Fibroblast of skin of right quadriceps (primary cell): ENCODE measurements at places on chromosomes 1 and 21.

- DNase-seq = peak; percentile 72
Measured at GRCh38 chr1:205325334-205325884, 3.9 kb upstream of the NUAK2 start.

- DNase-seq = no peak
Measured at GRCh38 chr1:31460027-31460426, 47.0 kb downstream of the SERINC2 start.

DNA sequence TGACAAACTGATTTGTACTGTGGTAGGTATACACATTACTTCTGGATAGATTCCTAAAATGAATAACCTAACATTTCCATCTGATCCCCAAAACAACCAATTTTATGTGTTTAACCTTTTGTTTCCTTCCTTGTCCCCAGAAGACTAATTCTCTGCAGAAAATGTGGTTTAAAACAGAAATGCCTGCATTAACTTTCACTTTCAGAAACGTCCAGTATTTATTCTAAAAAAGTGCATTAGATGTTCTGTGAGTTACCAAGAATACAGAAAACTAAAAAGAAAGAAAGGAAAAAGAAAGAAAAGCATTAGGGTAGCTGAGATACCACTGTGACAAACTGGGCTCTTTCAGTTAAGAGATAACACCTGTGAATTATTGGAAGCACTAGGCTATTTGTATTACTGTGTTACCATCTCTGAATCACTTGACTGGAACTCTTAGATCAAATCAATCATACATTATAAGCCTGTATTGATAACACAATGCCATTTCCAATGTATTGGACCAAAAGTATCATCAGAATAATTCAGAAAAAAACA, 177.7 kb downstream of the NCAM2 start:
- DNase-seq = no peak

DNA sequence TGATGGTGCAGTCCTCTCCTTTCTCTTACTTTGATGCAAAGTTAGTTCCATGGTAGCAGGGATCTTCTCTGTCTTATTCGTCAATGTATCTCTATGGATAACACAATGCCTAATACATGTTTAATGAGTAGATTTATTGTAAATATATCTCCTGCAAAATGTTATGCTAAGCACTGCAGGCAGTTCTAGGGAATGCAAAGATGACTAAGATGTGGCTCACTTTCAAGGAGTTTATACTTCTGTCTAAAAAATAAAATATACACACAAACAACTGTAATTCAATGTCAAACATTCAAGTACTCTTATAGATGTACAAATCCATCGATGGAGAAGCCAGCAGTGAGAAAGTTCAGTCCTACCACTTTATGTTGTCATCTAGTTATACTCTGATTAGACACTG, 194.3 kb downstream of the KCTD3 start:
- DNase-seq = no peak

GRCh38 chr21:41993744-41994143, 16.4 kb downstream of the ZBTB21 start:
- peak; percentile 93 for DNase-seq

DNA sequence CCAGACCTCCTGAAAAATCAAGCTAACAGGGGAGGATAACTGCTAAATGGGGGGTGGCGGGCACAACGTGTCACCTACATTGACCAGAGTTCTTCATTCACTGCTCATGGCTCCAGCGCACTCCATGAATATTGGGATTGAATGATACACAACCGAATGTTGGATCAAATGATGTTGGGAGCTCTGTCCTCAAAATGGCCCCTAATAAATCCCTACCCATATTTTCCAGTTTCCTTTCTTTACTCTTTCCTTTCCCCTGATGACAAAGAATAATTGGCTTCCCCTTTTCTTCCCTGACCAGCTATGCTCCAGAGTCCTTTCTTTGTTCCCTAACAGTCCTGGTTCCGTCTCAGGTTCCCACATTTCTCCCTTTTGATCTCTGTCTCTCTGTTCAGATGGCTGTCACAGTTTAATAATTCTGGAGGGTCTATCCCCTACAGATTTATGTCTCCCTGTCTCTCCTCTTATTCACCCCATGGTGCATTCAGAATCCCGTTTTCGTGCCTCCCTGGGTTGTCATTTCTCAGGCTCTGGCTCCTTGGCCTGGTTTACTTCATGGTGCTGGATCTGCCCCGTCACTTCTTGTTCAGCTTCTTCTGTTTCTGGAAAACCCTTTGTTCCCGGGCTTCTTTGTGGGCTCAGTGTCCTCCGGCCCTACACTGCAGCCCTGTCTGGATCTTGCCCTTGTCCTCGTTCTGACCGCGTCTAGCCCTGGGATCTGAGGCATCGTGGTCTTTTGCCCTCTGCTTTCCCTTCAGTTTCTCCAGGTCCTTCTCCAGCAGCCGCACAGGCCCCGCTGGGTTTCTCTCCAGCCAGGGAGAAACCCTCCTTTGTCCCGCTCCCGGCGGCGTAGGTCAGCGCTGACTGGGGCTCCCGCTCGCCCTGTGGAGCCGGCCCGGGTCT, 78.3 kb downstream of the NDUFS5 start:
- DNase-seq = peak; percentile 24

- DNase-seq = no peak
Measured at GRCh38 chr1:108028841-108029388, 63.9 kb upstream of the VAV3 start.

- no peak for DNase-seq
Measured at GRCh38 chr1:234751678-234752077, 141.7 kb upstream of the IRF2BP2 start.

DNA sequence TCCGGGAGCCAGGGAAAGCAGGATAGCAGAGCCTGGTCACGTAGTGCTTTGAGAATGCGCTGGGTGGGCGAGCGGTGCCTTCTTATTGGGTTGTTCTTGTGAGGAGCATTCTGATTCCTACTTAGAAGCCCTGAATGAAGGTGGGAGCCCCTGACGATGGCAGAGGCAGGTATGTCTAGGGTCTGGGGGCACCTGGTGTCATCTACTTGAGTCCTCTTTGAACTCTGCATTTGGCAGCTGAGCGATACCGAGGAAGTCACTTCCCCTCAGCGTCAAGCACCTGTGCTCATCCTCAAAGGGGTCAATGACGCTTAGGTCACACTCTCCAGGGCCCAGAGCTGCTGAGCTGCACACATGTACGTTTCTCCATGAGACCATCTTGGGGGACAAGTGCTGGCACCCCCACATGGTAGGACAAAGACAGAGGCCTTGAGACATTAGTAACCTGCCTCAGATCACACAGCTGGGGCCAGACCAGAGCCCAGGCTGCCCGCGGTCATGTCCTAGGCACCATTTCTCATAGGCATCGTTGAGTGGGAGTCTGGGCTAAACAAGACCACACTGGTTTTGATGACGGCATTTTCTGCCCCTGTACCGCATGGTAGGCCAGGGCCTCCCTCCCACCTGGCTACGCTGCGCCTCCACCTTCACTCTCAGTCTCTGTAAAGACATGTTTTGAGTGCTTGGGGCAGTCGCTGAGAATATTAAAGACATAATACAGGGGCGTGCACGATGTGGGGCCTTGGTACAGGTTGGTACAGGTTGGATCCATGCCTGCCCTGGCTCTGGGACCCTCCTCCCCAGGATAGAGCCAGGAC, 69.1 kb upstream of the ABCG1 start:
- no peak for DNase-seq

DNA sequence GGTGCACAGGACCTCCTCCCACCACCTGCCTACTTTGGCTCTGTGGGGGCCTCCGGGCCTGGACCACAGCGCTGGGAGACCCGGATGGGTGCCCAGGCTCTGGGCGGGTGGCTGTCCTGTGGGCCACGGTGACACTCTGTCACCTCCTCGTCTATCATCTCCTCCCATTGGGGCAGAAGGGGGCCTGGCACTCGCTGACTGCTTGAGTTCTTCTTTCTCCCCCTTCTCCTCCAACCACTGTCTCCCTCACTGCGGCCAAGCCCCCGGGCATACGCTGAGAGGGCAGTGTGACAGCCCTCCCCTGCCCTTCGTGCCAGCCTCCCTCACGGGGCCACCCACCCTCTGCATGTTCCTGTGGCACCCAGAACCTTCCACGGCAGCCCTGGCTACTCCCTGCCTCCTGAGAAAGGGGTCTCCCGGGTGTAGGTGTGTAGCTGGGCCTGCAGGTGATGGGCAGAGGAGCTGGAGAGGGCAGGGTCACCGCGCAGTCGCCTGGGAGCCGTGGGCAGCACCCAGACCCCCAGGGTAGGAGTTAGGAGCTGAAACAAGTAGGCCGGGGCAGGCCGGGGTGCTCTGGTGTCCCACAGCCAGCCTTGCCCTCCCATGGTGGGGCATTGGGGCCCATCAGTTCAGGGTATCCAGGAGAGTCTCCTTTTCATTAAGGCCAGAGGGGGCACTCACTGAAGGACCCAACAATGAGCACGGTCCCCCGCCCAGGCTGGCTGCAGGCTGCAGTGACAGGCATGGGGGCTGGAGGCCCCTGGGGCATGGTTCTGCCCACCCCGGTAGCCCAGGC, 9.2 kb upstream of the ARF1 start:
- DNase-seq = no peak

GRCh38 chr1:113760102-113761080, 1.1 kb upstream of the PHTF1 start:
- DNase-seq = no peak

DNA sequence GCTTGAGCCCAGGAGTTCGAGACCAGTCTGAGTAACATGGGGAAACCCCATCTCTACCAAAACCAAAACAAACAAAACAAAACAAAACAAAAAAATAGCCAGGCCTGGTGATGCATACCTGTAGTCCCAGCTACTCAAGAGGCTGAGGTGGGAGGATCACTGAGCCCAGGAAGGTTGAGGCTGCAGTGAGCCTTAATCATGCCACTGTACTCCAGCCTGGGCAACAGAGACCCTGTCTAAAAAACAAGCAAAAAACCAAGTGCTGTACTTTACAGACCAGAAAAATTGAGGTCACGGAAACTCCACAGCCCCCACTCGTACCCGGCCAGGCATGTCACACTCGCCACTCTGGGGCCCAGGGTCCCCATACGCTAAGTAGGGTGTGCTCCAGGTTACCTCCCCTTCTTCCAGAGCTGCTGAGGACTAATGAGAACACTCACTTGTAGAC, 22.9 kb downstream of the ATP2B4 start:
- DNase-seq = no peak

GRCh38 chr1:87182611-87183010, 146.1 kb upstream of the LMO4 start:
- no peak for DNase-seq

GRCh38 chr1:153206631-153207030, 3.4 kb downstream of the LELP1 start:
- no peak for DNase-seq

GRCh38 chr1:45679123-45679522, 7.2 kb downstream of the GPBP1L1 start:
- no peak for DNase-seq

DNA sequence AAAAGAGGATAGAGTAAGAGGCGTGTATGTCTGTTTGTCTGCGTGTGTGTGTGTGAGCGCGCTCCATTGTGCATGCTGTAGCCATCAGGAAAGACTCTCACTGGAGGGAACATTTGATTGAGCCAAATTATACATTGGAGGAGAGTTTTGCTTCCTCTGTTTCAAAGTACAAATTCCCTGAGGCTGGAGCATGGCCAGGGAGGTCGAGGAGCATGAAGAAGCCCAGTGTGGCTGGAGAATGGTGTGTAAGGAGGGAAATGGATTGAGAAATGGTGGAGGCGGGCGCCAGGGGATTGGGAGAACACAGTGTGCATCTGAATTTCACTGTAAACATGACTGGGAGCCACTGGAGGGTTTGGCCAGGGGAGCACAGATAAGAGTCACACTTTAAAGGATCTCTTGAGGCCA, 22.1 kb upstream of the EFNA1 start:
- DNase-seq = no peak

GRCh38 chr1:203520315-203520714, 26.4 kb downstream of the OPTC start:
- peak; percentile 68 for DNase-seq

GRCh38 chr1:107464827-107465226, 324.0 kb downstream of the NTNG1 start:
- DNase-seq = no peak

- DNase-seq = no peak
Measured at GRCh38 chr21:10464975-10465374, 56.4 kb upstream of the TPTE start.

DNA sequence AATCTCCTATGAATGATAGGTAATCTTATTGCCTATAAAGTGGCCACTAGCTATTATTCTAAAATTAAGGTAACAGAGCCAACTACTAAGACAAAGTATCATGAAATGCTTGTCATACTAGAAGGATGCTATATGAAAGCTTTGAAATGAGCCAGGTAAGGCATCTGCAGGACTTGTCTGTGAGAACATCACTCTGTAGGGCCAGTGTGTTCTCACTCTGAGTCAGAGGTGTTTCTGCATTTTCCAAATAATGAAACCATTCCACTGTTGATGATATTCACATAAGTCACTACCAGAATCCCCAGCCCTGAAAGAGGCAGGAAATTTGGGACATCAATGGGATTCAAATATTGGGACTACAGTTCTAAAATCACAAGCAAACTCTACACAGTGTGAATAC, 25.8 kb upstream of the GBP5 start:
- no peak for DNase-seq

- peak; percentile 58 for DNase-seq
Measured at GRCh38 chr1:195082183-195082582, 1526.1 kb downstream of the KCNT2 start.

DNA sequence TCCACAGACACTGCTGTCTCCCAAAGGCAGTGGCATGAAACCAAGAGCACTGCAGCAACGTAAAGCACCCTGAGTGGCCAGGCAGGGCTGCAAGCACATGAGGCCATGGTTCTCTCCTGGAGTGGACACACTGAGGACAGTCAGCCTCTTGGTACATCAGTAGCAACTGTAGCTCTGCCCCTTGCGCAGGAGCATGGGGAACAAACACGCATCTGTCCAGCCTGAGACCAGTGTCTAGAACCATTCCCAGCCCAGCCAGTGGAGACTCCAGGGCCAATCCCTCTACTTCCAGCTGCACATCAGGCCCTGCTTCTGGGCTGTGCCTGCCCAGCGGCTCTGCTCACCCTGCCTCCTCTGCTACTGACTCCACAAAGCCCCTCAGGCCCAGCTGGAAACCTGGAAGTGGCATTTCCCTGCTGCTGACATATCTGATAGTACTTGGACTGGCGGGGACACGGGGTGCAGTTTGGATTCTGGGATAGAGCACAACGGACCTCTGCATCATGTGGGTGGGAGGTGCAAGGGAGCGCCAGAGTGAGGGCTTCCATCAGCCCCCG, 49.0 kb downstream of the TOR1AIP2 start:
- no peak for DNase-seq

DNA sequence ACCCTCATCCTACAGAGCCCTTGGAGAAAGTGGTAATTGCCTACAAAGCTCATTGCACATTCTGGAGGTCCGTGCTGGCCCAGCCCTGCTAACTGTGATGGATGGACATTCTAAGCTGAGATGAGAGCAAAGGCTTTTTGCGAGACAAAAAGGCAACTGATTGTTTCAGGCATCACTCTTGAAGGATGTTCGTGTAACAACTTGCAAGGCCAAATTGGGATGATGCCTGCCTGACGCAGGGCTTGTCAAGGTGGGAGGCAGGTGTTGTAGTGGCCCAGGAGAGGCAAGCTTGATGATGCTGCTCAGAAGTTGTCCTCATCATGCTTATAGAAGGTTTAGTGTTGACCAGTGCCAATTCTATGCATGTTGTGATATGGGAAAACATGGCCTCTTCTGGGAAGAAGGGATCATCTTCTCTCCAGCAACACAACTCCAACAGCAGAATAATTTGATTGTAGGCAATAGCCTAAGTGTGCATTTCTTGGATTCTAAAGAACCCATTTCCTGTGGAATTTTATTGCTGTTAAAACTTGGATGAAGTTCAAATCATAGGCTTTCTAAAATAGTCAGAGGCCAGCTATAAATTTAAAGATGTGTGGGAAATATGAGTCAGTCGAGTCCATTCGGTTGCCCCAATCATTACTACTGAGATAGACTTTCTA, 102.5 kb upstream of the COA6 start:
- DNase-seq = peak; percentile 2

- no peak for DNase-seq
Measured at GRCh38 chr1:182587093-182587492, 2.0 kb downstream of the RNASEL start.
